ENCODE measurements at places on chromosomes 6 and 20.

DNA sequence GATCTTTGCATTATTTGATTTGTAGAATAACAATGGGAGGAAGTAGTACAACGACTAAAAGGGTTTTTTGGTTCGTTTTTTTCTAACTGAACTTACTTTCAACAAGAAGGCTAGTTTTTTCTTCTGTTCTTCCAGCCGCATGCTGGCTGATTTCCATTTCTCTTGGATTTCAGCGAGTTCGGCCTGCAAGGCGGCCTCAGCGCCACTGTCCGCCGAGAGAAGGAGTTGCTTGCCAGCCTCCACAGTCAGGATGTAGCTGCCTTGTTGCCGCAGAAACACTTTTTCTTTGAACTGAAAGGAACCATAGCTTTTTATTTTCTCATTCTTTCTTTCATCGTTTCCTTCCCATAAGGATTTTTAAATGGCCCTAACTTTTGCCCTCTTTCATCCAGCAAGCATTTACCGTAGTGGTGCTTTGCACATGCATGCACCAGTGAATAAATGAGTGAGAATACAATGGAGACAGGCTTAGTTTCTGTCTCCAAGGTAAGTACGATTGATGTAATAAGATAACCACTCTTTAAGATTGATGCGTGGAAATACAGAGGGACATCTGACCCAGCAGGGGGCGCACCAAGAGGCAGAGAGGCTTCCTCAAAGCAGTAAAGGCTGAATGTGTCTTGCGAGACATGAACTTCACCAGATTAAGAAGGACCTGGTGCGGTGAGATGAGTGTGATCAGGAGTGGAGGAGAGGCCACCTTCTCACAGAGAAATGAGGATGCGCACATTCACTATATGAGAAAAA, 398.8 kb downstream of the ESR1 start:
- peaks cover 35% of the 10 kb centered on the region for H3K36me3 ChIP-seq
- H3K27ac ChIP-seq = no peak overlapping the region
- H3K4me1 ChIP-seq = no peaks in the 10 kb centered on the region
- H3K4me3 ChIP-seq = no peak overlapping the region
- DNase-seq = peak; percentile 45
- H3K27me3 ChIP-seq = no peaks in the 10 kb centered on the region

GRCh38 chr20:42181064-42181463, 562.9 kb upstream of the CHD6 start:
- H3K36me3 ChIP-seq = no peaks in the 10 kb centered on the region
- no peaks in the 10 kb centered on the region for H3K27me3 ChIP-seq
- no peak overlapping the region for H3K27ac ChIP-seq
- H3K4me1 ChIP-seq = no peaks in the 10 kb centered on the region
- H3K4me3 ChIP-seq = no peak overlapping the region
- DNase-seq = no peak

DNA sequence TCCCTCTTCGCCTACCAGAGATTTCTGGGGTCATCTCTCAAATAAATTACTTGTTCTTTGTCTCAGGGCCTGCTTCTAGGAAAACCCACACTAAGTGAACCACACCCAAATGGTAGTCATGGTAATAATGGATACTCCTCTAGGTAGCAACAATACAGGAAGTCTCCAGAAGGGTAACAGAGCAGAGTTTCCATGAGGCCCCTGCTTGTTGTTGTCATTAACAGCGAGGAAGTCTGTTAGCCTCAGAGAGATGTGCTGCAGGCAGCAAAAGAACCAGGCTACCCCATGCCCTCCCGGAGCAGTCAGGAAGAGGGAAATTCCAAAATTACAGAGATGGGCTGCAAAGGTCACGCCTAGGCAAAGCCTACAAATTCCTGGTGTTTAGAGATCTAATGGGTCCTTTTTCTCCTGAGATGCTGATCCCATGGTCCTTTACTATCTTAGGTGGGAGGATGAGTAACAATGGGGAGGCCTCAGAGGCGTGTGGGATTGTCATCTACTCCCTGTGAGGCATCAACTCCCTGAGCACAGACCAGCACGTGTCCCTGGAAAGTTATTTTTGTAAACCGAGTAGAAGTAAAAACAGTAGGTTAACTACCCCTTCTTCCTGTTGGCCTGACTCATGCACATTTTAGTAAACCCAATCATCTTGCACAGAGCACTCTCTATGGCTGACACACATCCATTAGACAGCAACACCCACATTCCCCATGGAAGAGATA, 10.1 kb downstream of the ISM1 start:
- no peak for DNase-seq
- H3K27me3 ChIP-seq = peaks cover 5% of the 10 kb centered on the region
- H3K4me1 ChIP-seq = no peaks in the 10 kb centered on the region

GRCh38 chr20:31914170-31914569, 37.7 kb downstream of the PDRG1 start:
- H3K4me1 ChIP-seq = no peaks in the 10 kb centered on the region
- no peak overlapping the region for H3K4me3 ChIP-seq
- DNase-seq = no peak
- H3K27me3 ChIP-seq = peaks cover 4% of the 10 kb centered on the region
- no peak overlapping the region for H3K27ac ChIP-seq

- H3K4me1 ChIP-seq = peaks cover 9% of the 10 kb centered on the region
- H3K4me3 ChIP-seq = no peak overlapping the region
- no peaks in the 10 kb centered on the region for H3K36me3 ChIP-seq
Measured at GRCh38 chr20:64102647-64103354, 4.6 kb downstream of the NPBWR2 start.

DNA sequence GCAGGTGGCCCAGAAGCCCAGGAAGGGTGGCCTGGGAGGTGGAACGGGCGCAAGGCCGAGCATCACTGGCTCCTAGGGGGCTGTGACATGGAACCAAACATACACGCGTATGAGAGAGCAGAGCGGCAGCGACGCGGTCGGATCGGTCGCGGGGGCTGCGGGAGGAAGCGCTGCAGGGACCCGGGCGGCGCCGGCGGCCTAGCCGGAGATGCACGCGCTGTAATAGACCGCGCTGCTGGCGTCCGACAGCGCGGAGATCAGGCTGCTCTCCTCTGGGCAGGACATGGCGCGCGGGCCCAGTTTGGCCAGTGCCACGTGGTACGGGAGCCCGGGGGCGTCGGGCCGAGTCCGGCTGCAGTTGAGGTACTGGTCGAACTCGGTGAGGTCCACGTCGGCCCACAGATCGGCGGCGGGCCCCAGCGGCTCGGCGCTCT, 1.5 kb downstream of the SOX18 start:
- peak overlapping the region; percentile 17 for H3K4me3 ChIP-seq
- peaks cover 96% of the 10 kb centered on the region for H3K27me3 ChIP-seq
- no peak overlapping the region for H3K27ac ChIP-seq
- H3K36me3 ChIP-seq = no peaks in the 10 kb centered on the region
- no peak for DNase-seq

DNA sequence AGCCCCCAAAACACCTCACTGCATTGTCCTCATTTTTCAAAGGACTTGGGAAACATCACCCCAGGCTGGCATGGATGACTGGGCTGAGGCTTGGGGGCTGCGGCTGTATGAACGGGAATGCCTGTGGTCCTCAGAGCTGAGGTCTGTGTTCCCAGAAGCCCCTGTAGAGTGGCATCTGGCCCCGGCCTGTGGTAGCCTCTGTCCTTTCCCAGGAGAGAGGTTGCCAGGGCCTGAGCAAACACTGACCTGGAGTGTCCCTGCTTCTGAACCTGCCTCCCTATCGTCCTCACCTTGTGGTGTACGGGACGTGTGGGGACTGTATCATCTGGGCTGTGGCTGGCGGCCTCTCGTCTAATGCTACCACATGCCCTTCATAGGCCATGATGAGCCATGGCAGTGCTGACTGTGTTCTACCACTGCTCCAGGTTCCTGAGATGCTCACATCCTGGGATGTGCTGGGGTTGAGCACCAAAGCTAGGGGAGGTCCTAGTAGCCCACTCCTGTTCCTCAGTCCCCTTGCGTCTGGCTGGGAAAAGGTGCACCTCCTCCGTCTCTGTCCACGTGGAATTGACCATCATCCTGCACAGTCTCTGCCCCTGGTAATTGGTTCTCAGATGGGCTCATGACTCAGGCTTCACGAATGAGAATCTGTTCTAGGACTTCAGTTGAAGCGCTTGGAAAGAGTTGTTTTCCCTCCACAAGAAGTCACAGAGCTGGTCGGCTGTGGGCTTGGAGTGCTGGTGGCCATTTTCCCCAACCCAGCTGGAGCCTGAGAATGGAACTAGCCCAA, 27.6 kb downstream of the PHACTR3 start:
- no peak overlapping the region for H3K27ac ChIP-seq
- H3K4me1 ChIP-seq = no peaks in the 10 kb centered on the region
- H3K4me3 ChIP-seq = no peak overlapping the region
- no peaks in the 10 kb centered on the region for H3K36me3 ChIP-seq
- peaks cover 6% of the 10 kb centered on the region for H3K27me3 ChIP-seq
- DNase-seq = no peak

DNA sequence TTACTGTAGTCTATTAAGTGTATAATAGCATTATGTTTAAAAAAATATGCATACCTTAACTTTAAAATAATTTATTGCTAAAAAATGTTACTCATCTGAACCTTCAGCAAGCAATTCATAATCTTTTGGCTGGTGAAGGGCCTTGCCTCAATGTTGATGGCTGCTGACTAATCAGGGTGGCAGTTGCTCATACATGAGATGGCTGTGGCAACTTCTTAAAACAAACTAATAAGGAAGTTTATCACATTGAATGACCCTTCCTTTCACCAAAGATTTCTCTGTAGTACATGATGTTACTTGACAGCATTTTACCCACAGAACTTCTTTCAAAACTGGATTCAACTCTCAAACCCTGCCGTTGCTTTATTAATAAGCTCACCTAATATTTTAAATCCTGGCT, 84.0 kb downstream of the TASP1 start:
- H3K4me1 ChIP-seq = no peaks in the 10 kb centered on the region
- no peak overlapping the region for H3K27ac ChIP-seq
- no peak overlapping the region for H3K4me3 ChIP-seq
- H3K27me3 ChIP-seq = no peaks in the 10 kb centered on the region
- no peak for DNase-seq
- H3K36me3 ChIP-seq = peaks cover 7% of the 10 kb centered on the region

GRCh38 chr20:21234806-21235483, 68.2 kb upstream of the XRN2 start:
- H3K4me1 ChIP-seq = peaks cover 8% of the 10 kb centered on the region
- H3K4me3 ChIP-seq = no peak overlapping the region
- no peaks in the 10 kb centered on the region for H3K27me3 ChIP-seq
- no peak for DNase-seq

GRCh38 chr6:122404444-122404843, 5.0 kb downstream of the HSF2 start:
- H3K4me1 ChIP-seq = peaks cover 12% of the 10 kb centered on the region
- H3K27me3 ChIP-seq = no peaks in the 10 kb centered on the region
- H3K4me3 ChIP-seq = no peak overlapping the region
- H3K27ac ChIP-seq = no peak overlapping the region

- DNase-seq = peak; percentile 24
- no peak overlapping the region for H3K27ac ChIP-seq
- H3K4me3 ChIP-seq = peak overlapping the region; percentile 80
- H3K4me1 ChIP-seq = peaks cover 25% of the 10 kb centered on the region
Measured at GRCh38 chr6:89413006-89413400, 930 bp upstream of the RRAGD start.

- H3K4me3 ChIP-seq = no peak overlapping the region
- H3K36me3 ChIP-seq = no peaks in the 10 kb centered on the region
- H3K27ac ChIP-seq = no peak overlapping the region
- H3K27me3 ChIP-seq = no peaks in the 10 kb centered on the region
- H3K4me1 ChIP-seq = no peaks in the 10 kb centered on the region
Measured at GRCh38 chr20:61500791-61501321, 248.8 kb downstream of the CDH4 start.

GRCh38 chr6:159826004-159826403, 25.9 kb downstream of the PNLDC1 start:
- no peaks in the 10 kb centered on the region for H3K36me3 ChIP-seq
- no peak overlapping the region for H3K4me3 ChIP-seq
- no peaks in the 10 kb centered on the region for H3K4me1 ChIP-seq

DNA sequence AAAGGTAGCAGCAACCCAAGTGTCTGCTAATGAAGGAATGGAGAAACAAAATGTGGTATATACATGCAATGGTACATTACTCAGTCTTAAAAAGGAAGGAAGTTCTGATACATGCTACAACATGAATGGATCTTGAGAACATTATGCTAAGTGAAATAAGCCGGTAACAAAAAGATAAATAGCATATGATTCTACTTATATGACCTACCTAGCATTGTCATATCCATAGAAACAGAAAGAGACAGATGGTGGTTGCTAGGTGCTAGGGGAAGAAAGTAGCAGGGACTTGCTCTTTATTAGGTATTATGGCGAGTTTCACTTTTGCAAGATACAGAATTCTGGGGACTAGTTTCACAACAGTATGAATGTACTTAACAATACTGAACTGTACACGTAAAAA, 46.6 kb downstream of the UBR2 start:
- DNase-seq = no peak
- H3K4me1 ChIP-seq = no peaks in the 10 kb centered on the region
- H3K4me3 ChIP-seq = no peak overlapping the region
- no peaks in the 10 kb centered on the region for H3K27me3 ChIP-seq
- no peaks in the 10 kb centered on the region for H3K36me3 ChIP-seq

GRCh38 chr6:29737707-29738630, 14.7 kb downstream of the HLA-F start:
- no peak overlapping the region for H3K27ac ChIP-seq
- no peak overlapping the region for H3K4me3 ChIP-seq
- H3K4me1 ChIP-seq = no peaks in the 10 kb centered on the region

DNA sequence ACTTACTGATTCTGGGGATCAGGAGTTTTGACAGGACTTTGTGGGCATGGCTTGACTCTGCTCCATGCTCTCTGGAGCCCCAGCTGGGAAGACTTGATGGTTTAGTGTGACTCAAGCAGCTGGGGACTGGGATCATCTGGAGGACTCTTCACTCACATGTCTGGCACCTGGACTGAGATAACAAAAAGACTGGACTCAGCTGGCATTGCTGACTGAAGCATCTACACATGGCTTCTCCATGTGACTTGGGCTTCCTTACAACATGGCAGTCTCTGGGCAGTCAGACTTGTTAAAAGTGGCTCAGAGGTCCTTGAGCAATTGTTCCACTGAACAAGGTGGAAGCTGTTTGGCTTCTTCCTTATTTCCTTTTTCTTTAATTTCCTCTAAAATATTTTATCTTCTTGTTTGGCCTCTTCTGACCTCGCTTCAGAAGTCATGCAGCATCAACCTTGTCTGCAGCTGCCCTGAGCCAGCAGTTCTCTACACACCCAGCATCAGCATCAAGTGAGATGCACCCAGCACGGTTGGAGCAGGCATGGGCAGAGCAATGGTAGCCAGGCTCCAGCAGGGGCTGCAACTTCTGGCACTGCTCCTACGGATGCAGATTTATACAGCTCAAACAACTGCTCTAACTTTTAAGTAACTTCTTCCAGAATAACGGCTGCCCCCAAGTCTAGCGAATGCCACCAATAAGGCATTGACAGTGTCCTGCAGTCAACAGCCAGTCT, 5.6 kb upstream of the HM13 start:
- no peak overlapping the region for H3K4me3 ChIP-seq
- H3K4me1 ChIP-seq = no peaks in the 10 kb centered on the region
- H3K27me3 ChIP-seq = no peaks in the 10 kb centered on the region

- no peaks in the 10 kb centered on the region for H3K4me1 ChIP-seq
- no peak overlapping the region for H3K4me3 ChIP-seq
- no peaks in the 10 kb centered on the region for H3K36me3 ChIP-seq
- H3K27ac ChIP-seq = no peak overlapping the region
- no peak for DNase-seq
Measured at GRCh38 chr6:10685092-10685915, 9.1 kb downstream of the C6orf52 start.

- H3K4me3 ChIP-seq = no peak overlapping the region
- no peak for DNase-seq
- H3K4me1 ChIP-seq = no peaks in the 10 kb centered on the region
- H3K27ac ChIP-seq = no peak overlapping the region
- no peaks in the 10 kb centered on the region for H3K36me3 ChIP-seq
Measured at GRCh38 chr20:60573003-60573680, 614.9 kb downstream of the CDH26 start.
